EL (cell line): ENCODE measurements at places on chromosomes 1 and 21.

DNA sequence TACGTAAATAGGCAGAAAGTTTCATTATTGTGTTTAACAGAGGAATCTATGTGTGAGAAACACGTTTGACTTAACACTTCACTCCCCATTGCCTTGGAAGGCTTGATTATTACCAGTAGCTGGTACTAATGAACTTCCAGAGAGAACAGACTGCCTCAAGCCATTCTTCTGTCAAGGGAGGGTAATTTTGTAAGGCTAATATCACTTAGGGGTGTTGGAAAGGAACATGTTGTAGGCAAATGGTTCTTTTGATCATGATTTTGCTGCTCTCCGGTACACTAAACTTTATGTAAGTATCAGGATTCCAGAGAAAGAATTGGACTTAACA lies 1.8 kb downstream of the LAMC1 start:
- DNase-seq: no peak

- no peak for DNase-seq
Measured at GRCh38 chr1:79044974-79045650, 38.6 kb upstream of the ADGRL4 start.

DNA sequence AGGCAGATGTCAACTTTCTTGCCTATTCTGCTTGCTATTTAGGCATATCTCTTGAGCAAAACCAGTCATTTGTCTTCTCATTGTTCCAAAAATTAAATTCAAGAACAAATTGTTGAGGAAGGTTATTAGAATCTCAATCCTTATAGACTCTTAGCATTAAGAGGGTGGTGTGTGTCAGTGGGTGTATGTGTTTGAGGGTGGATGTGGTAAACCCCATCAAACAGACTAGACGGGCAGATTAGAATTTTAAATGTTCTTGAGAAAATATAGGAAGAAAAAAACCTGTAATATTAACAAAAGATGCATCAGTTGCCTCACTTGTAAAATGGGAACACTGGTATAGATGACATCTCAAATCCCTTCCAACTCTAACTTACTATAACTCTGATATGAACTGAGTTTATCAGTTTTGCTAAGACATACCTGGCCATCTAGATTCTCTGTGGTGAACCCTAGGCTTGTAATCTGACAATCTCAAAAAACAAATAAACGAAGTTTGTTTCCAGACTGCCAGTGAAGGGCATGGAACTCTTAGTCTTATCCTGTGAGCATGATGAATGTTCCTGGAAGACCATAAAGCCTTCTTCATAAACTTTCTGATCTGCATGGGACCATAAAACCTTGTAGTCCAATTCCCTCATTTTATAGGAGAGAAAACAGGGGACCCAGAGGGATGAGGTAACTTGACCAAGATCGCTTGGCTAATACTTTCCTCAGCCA lies 176.3 kb upstream of the SGIP1 start:
- no peak for DNase-seq

DNA sequence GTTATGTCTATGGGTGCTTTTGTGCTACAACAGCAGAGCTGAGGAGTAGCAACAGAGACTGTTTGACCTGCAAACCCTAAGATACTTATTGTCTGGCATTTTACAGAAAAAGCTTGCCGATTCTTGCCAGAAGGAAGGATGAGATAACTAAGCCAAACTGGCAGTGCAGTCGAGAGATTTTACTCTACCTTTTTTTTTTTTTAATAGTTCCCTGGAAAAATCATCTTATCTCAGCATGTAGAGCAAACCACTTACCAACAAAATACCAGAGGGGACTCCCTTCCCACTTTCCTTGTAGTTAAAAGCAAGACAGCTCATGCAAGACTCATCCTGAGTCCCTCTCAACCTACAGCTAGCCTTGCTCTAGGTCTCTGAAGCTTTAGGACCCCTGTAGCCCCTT lies 132.9 kb downstream of the SYT2 start:
- peak; percentile 43 for DNase-seq

DNA sequence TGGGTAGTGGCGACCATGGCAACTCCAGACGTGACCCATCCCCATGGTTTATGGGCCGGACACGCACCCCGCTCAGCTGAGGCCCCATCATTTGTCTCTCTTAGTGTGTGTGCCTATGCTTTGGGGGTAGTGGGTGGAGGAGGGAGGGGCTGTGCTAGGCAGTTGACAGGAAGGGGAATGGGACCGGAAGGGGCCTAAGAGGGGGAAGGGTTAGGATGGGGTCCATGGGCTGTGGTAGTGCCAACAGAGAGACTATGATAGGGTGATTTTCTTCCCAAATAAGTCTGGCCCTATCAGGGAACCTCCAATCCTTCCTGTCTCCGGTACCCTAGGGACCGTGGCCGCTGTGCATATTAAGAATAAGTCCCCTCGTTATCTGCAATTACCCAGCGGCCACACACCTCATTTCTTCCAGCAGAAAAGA lies 9.9 kb downstream of the DMAP1 start:
- no peak for DNase-seq

GRCh38 chr21:42596657-42597056 lies 56.8 kb upstream of the PDE9A start:
- DNase-seq: no peak

DNA sequence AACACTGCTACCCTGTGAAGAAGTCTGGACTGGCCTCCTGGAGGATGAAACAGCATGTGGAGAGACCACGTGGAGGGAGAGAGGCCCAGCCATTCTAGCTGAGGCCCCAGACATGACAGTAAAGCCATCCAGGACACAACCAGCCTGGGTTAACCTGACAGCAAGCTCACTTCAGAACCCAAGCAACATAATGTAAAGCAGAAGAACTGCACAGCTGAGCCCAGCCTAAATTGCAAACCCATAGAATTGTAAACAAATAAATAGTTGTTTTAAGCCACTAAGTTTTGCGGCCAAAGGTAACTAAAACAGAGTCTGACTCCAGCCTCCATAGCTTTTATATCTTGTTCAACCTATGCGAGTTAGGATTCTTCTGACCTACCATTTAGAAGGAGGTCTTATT lies 97.2 kb upstream of the L1TD1 start:
- DNase-seq: no peak

- DNase-seq: no peak
Measured at GRCh38 chr21:40210251-40210650, 343.0 kb downstream of the PCP4 start.

GRCh38 chr1:7519181-7519860 lies 251.8 kb upstream of the VAMP3 start:
- DNase-seq: no peak

DNA sequence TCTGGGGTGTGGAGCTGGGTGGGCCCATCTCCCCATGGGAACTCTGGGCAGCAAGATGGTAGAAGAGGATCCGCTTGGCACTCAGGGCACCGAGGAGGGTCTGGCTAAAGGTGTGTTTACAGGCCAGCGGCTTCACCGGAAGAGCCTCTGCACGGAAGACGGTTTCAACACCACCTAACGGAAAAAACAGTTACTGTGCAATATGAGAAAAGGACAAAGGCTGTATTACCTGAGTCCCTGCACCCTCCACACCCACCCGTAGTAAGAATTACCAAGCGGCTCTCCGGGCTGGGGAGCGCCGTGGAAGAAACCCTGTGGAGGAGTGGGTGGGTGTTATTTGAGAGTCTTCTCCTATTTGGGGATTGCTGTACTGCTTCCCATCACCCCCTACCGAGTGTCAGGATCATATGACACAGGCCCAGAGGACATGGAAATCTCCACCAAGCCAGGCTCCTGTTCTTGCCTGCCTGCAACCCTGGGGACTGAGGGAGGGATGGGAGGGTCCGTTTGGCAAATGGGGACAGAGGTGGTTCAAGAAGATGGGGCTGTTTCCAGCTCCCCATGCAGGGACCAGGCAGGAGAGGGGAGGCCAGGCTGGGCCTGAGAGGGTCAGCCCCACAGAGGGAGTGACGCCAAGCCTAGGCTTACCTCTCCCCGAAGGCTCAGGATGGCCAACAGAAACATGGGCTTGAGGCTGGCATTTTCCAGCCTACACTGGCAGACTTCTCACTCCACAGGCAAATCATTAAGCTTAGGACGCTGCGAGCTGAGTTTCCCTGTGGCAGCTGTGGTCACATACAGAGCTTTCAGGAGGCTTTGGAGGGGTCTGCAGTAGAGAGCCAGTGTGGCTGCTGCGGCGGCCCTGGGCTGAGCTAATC lies 203.5 kb upstream of the TMEM51 start:
- no peak for DNase-seq

GRCh38 chr1:38586993-38587646 lies 272.5 kb downstream of the RRAGC start:
- peak; percentile 32 for DNase-seq

DNA sequence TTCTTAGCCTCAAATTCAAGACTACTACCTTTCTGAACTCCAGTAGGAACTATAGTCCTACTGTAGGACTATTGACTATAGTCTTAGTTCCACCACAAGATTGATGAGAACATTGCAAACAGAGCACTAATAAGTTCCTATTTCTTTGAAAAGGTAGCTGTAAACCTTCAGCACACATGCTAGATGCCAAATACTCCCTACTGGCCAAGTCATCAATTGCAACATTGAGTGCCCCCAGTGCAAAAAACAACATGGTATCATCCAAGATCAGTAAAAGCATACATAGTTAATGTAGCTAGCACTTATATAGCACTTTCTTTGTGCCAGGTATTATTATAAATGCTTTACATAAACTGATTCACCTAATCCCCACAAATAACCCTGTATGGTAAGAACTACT lies 99.8 kb downstream of the MRPL39 start:
- no peak for DNase-seq

DNA sequence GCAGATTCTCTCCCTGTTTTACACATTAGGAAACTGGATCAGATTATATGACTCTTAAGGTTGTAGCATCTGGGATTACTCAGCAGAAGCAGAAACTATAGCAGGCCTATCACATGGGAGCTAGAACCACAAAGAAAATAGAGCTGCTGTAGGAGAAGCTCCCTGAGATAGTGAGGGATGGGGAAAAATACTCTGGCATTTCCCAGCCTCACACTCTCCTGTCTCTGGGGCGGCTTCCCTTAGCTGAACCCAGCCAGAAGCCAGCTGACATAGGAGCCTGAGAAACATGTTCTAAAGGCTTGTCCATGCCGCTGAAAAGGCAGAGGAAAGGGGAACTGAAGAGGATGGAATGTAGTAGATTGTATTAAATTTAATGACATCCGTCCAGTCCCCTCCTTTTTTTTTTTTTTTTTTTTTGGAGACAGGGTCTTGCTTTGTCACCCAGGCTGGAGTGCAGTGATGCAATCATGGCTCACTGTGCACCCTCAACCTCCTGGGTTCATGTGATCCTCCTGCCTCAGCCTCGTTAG lies 76.8 kb upstream of the DNAJC6 start:
- DNase-seq: no peak

GRCh38 chr1:87744056-87744455 lies 415.4 kb downstream of the LMO4 start:
- no peak for DNase-seq
